NCI-H2081 treated with DMSO at 0.1 percent for 48 hours (cell line): ENCODE measurements at places on chromosomes 1 and 21.

DNA sequence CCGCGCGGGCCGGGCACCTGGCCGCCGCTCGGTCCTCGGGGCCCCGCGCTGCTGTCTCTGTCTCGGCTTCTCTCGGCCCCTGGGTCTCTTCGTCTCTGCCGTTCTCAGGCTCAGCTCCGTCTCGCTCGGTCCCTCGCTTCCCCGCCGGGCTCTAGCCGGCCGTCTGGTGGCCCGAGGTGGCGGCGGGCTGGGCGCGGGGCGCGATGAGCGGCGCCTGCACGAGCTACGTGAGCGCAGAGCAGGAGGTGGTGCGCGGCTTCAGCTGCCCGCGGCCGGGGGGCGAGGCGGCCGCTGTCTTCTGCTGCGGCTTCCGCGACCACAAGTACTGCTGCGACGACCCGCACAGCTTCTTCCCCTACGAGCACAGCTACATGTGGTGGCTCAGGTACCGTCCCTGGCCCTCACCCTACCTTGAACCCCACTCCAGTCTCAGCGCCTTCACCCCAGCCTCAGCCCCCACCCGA is 355 bp downstream of the SHISAL2A start:
- no peak for DNase-seq

DNA sequence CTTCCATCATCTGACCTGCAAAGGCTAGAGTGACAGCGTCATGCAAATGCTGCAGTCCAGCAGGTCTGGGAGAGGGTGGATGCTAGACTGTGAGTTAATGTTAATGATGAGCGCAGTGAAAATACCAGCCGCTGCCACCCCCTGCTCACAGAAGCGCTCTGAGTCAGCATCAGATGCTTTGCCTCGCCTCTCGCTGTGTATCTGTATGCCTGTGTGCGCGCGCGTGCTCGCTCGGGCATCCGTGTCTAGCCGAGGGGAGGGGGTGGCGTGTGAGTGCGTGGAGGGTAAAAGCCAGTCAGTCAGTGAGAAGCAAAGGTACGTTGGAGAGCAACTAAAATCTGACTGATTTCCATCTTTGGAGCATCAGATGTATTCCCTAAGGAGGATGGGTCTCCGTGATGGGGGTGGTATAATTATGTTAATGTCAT is 858.7 kb downstream of the USP25 start:
- DNase-seq: no peak

DNA sequence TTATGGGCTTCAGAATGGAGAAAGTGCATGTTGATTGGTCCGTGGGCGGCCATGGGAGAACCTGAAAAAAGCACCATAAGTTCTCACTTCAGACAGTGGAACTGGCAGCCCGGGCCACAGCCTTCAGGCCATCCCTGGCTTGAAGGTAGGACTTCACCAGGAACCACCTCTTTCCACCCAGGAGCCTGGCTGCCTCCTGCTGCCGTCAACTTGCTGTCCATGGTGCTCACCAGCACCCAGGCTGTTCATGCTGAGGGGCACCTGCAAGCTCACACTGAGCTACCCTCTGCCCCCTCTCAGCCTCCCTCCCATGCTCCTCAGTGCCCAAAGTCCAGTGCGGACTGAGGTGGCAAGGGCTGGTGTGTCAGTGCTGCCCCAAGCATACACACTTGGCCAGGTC is 12.9 kb upstream of the FNBP1L start:
- DNase-seq: no peak

DNA sequence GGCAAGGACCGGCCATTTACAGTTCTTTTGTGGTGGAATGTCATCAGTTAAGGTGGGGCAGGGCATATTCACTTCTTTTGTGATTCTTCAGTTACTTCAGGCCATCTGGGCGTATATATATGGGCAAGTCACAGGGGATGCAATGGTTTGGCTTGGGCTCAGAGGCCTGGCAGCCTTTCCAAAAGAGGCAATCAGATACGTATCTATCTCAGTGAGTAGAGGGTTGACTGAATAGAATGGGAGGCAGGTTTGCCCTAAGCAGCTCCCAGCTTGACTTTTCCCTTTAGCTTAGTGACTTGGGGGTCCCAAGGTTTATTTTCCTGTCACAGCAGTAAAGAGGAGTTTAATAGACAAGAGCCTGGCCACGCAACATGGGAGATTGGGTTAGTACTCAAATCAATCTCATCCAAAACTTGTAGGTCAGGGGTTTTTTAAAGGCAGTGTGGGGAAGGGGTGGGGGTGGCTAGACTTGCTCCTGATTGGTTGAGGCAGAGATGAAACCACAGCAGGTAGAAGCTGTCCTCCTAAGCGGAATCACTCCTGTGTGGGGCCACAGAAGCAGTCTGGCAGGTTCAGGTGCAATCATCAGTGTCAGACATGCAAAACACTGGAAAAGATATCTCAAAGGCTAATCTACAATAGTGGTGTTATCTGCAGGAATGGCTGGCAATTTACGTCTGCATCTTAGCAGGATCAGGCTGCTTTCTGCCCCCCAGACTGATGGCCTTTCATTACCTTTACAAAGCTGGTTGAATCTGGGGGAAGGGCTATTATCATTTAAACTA is 112.9 kb downstream of the TLR5 start:
- DNase-seq: no peak

GRCh38 chr1:19987719-19988118 is 8.3 kb upstream of the PLA2G2A start:
- no peak for DNase-seq

DNA sequence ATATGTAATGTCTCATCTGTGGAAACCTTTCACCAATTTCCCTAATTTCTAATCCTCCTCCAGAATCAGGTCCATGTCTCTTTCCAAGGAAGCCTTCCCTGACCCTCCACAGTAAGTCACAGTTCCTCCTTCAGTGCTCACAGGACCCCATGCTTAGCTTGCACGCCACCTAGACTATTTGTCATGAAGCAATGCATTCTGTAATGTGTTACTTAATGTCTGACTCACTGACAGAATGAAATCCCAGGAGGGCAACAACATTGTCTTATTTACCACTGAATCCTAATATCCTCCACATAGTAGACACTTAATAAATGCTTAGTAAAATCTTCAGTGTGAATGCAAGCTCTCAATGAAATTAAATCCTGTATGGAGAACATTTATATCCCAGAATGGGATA is 245.9 kb upstream of the PLD5 start:
- DNase-seq: no peak

DNA sequence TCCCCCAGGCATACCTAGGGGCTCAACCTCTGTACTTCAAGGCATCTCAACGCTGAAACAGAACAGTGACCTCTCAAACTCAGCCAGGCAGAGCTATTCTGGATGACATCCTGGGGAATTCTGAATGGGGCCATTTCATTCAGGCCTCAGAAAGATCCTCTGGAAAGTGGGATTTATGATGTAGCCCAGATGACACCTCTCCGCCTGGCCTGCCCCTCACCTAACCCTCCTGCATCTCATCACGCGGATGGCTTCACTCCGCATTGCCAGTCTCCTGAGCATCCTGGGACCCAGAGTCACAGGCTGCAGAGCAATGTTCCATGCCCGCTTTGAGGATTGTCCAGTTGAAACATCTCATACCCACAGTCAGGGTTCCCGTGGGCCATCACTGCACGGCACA is 1.2 kb downstream of the SPATA46 start:
- DNase-seq: no peak

- DNase-seq: no peak
Measured at GRCh38 chr1:67997746-67998145, 52.7 kb downstream of the DIRAS3 start.

GRCh38 chr1:75134647-75135572 is 722 bp downstream of the LHX8 start:
- no peak for DNase-seq

- no peak for DNase-seq
Measured at GRCh38 chr1:110058591-110058990, 11.9 kb downstream of the ALX3 start.

DNA sequence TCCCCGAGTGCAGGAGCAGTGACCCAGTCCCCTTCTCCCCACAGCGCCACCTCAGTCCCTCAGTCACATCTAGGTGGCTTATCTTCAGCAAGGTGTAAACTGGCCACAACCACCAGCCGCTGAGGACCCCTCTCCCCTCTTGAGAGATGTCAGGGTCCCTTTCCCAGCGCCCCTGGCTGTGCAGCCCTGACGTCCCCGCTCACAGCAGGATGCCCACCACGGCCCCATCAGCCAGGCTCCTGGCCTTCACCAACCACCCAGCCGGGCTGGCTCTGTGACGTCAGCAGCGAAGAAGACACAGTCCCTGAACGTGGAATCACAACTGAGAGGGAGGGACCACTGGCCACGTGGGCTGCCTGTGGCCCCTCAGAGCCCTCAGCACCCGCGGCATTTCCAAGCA is 249.4 kb downstream of the NPHP4 start:
- no peak for DNase-seq
